ENCODE measurements at places on chromosomes 3 and 15.

GRCh38 chr3:66822186-66823008, 175.7 kb upstream of the KBTBD8 start:
- DNase-seq = peak; percentile 57

DNA sequence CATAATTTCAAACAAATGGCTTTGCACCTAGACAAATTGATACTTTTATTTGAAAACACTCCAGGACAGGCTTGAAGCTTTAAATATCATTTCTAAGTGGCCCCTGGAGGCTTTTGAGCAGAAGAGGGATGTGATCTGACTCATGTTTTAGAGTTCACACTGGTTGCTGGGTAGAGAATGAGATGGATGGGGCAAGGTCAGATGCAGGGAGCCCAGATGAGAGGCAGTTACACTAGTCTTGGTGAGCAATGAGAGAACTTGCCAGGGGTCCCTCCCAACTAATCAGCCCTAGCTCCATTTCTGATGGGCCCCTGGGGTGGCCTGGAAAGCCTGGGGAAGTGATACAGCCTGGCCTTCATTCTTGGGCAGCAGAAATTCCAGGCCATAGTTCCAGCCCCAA, 190.4 kb downstream of the MEGF11 start:
- DNase-seq = no peak

- no peak for DNase-seq
These were observed 158.1 kb downstream of the GABRB3 start for GRCh38 chr15:26614734-26615133.

DNA sequence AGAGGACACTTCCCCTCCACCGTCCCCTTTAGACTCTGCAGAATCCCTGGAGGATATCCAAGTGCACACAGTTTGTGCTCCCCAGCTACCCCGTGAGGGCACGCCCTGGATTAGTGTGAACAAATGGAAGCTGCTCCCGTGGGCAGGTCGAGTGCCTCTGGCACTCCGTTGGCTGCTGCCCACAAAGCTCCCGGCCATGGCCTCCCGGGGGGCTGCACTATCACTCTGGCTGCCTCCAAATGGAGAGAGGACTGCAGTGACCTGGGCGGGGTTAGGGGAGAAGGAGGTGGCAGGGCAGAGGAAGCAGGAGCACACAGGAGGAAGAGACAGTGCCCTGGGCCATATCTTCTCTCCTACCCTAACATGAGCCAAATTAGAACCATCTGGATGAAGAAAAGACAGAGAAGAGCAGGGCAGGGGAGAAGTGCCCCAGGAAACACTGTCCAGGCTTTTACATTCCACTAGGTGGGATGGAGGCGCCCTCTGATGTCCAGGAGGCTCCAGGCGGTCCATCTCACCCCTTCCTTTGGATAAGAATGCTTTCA, 29.4 kb upstream of the ACAD9 start:
- DNase-seq = no peak

- no peak for DNase-seq
These were observed 430.7 kb downstream of the EDEM1 start for GRCh38 chr3:5618170-5618569.

- DNase-seq = no peak
These were observed 85.0 kb downstream of the MECOM start for GRCh38 chr3:169578381-169579024.

- no peak for DNase-seq
These were observed 58.9 kb upstream of the ULK4 start for GRCh38 chr3:42020684-42021307.

GRCh38 chr3:162897291-162897690, 1400.7 kb downstream of the OTOL1 start:
- DNase-seq = no peak

GRCh38 chr15:66876421-66876730, 174.3 kb downstream of the SMAD6 start:
- DNase-seq = no peak

GRCh38 chr15:75451202-75451673, 252 bp downstream of the SIN3A start:
- DNase-seq = no peak

DNA sequence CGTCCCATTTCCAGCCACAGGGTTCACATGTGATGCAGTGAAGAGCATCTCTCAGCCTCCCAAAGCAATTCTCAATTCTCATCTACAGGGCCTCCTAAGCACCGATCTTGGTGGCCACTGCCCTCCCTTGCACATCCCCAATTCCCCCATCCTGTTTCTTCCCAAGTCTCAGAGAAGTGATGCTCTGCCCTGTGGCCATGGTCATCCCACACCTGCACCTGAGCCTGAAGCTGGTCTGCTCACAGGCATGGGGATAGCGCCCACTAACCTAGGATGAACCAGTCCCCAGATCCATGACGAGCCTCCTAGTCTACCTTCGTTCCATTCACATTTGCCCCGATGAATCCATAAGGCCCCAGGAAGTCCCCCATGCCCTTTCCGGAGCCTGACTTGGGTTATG, 201.5 kb downstream of the UACA start:
- no peak for DNase-seq

DNA sequence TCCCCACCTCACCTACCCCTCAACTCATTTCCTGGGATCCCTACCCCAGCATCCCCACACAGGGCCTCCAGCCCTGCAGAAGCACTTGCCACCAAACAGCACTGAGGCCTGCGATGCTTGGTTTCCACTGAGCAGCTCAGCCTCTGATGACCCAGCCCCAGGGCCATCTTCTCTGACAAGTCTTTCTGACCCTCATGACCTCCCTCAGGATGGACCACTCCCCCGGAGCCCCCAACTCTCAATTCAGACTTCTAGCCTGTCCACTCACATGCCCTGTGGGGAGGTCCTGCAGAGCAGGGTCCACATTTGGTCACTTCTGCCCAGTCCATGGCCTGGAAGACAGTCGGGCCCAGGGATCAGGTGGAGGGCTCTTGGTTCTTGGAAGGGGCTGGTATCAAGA, 63.4 kb upstream of the SPATA12 start:
- DNase-seq = no peak

DNA sequence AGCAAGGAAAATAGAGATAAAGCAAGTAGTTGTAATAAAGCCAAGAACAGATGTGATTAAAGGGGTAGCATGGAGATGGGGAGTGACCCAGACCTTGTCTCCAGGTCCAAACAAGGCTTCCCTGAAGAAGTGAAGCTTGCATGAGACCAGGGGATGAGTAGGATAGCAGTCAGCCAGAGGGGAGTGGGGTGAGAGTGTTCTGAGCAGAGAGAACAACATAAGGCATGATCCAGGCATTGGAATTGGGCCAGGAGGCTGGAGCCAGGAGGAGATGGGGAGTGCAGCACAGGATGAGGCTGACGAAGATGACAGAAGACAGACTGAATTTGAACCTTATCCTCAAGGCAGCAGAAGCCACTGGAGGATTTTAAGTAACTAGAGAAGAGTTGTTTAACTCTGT, 7.2 kb downstream of the TMOD2 start:
- no peak for DNase-seq

Measured in GM20000 (cell line).